ENCODE measurements at places on chromosomes 1 and 21. TPM values are rescaled to one million over a fixed set of nuclear protein-coding genes. Genes with fewer than 3 reads are reported as not detected.

SMIM1 gene
- total RNA-seq = 2.0 TPM

PLA2G2F gene
- not detected for total RNA-seq

IPO9 gene
- total RNA-seq = 36.2 TPM

GJA8 gene
- total RNA-seq = not detected

LIPI gene
- total RNA-seq = not detected

TNFRSF1B gene
- total RNA-seq = 3.1 TPM

SKI gene
- 19.3 TPM for total RNA-seq

AVPR1B gene
- total RNA-seq = not detected

TCHH gene
- not detected for total RNA-seq

C1orf159 gene
- total RNA-seq = 5.5 TPM

RHBG gene
- not detected for total RNA-seq
